ENCODE measurements at places on chromosomes 2 and 18.

GRCh38 chr2:175205523-175205922 lies 24.0 kb upstream of the ATP5MC3 start:
- DNase-seq, result peak; percentile 43

- DNase-seq, result no peak
Observed at GRCh38 chr2:144215701-144216675, 303.9 kb downstream of the ZEB2 start.

- no peak for DNase-seq
Observed at GRCh38 chr2:194946826-194947225, 710.2 kb upstream of the SLC39A10 start.

GRCh38 chr2:129782633-129782990 lies 196.9 kb upstream of the RAB6C start:
- no peak for DNase-seq

DNA sequence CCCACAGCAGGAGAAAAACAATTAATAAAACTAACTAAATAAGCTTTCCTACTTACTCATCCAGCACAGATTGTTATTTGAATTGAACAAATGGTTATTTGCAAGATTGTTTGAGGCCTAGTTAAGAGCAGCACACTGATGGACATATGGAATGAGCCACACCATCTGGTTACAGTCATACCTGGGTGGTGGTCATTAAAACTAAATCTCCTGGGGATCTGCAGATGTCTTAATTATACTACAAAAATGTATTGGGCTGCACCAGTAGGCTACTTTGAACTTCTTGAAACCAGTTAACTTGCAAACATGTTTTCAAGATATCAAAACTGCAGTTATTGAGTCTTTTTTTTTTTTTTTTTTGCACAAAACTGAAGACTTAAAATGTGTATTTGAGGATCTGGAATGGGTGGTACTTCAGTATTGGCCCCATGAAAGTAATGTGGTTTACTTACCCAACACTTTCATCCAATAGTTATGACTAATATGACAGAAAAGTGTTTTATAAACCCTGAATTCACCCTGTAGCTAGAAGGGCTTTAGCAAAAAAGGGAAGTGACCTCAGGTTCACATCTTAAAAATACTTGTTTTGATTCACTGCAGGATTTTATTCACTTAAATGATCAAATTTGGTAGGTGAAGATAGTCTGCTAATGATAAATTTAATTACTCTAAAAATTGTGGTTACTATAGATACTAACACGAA lies 10.8 kb downstream of the AGFG1 start:
- DNase-seq, result peak; percentile 67

DNA sequence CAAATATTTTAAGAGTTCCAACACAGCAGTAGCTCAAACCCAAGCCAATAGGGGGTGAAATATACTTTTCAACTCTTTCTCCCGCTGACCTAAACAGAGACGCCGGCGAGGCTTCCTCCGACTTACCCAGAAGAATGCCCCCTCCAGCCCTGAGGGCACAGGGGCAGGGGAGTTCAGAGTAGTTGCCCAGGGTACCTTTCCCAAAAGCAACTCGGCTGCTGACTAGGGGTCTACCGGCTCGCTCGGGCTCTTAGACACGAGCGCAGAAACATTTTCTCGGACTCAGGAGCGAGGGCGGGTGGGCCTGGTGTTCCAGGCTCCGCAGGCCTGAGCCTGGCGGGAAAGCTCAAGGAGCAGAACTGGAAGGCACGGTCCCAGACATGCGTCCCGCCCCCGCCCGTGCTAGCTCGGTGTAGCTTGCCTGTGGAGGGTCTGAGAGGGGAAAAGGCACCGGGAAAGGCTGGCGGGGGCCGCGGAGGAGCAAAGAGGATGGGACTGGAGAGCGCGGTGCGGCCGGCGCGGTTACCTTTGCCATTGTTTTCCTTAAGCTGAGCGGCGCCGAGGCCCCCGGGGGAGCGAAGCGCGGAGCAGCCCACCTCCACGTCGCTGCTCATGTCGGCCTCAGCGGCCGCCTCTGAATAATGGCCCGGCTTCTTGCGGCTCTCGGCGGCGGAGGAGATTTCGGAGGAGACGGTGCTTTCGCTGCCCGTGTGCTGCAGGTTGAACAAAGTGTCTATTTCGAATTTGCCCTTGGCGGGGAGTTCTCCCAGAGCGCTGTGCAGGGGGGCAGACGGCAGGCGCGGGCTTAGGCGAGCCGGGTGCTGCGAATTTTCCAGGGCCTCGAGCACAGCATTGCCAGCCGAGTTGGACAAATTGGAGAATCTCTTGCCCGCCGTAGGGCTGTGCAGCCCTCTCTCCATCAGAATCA lies 674 bp downstream of the EVX2 start:
- no peak for DNase-seq

GRCh38 chr2:189879716-189880081 lies 95.4 kb downstream of the PMS1 start:
- DNase-seq, result no peak

DNA sequence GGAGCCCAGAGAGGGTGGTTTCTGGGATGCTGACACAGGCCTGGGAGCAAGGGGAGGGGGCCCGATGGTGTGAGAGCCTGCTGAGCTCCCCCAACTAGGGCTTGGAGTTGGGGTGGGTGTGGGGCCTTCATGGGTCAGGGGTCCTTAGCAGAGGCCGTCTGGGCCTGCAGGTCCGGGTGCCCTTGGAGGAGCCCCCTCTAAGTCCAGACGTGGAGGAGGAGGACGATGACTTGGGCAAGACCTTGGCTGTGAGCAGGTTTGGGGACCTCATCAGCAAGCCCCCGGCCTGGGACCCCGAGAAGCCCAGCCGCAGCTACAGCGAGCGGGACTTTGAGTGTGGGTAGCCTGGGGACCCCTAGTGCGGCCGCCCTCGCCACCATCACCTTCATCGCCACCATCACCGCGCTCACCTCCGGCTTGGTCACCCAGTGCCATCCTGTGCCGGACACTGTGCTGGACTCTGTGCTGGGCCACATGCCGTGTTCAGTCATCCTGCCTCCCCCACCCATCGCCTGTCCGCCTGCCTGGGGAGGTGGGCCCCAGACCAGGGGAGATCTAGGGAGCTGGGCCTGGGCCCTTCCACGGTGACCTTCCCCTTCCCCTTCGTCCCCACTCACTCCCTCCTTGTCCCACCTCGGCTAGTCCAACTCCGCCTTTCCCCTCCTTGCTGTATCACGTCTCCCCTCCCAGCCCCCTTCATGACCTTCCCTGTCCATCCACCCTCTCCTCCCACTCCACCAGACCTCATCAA lies 980 bp downstream of the SLC4A3 start:
- no peak for DNase-seq

- no peak for DNase-seq
Observed at GRCh38 chr2:106184857-106185256, 9.2 kb downstream of the UXS1 start.

- no peak for DNase-seq
Observed at GRCh38 chr2:47013383-47013782, 97.8 kb upstream of the MCFD2 start.

DNA sequence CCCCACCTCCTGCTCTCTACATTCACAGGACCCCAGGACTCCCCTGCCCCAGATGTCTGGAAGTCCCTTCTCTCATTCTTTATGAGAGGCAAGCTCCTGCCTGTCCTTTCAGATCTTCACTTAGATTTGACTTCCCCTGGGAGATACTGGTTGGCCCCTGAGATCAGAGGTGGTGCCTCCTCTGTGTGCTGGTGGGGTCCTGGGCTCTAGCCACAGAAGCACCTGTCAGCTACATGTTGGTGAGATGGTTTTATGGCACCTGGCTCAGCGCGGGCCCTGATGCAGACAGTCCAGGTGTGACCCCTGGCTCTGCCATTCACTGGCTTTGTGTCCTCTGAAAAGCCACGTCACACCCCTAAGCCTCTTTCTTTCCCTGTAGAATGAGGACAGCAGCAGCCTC lies 369.6 kb upstream of the ID2 start:
- no peak for DNase-seq

GRCh38 chr2:241555711-241556110 lies 2.8 kb upstream of the BOK start:
- DNase-seq, result no peak

DNA sequence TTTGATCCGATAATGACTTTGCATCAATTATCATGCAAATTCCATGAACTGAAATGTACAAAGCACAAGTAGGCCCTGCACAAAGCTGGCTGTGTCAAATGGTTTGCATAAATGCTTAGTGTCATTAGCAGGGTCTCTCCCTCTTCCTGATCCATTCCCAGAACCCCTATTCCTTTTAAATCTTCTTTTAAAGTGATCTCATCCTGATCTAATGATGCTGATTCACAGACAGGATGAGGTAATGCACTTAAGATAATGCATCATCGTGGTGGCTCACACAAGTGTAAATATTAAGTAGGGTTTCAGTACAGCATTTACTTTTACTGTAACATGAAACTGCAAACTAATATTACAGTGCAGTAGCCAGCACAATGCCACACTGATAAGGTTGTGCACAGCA lies 304.8 kb upstream of the SOX11 start:
- DNase-seq, result no peak

- no peak for DNase-seq
Observed at GRCh38 chr18:75809151-75809925, 381.8 kb upstream of the SMIM21 start.

DNA sequence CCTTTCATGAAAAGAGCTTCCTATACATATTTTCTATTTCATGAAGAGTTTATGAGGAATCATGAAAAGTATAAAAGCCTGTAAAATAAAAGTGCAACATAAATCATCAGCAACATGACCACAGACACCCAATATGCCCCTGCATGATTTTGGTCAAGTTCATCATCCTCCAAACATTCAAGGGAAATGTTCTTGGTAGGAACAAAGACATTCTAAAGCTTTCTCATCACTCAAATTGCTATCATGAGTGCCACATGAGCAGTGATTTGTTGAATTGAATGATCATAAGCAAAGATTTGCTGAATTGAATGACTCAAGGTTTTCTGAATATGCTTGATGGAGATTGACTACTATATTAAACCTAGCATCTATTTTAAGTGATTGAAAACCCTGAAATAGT lies 172.2 kb downstream of the MBD2 start:
- no peak for DNase-seq
